ENCODE measurements at places on chromosomes 4 and X. TPM values are rescaled to one million over a fixed set of nuclear protein-coding genes. Genes with fewer than 3 reads are reported as not detected.
A peak's percentile ranks its signal among the peaks of the same experiment; 100 is the strongest.

- DNase-seq, result no peak
Measured at GRCh38 chrX:50613846-50614245, 143.2 kb upstream of the DGKK start.

GRCh38 chr4:62118558-62118957, 918.4 kb downstream of the ADGRL3 start:
- DNase-seq, result no peak

GRCh38 chr4:11720292-11720691, 291.6 kb upstream of the HS3ST1 start:
- peak; percentile 4 for DNase-seq

GRCh38 chr4:183366206-183366835, 44.1 kb upstream of the CLDN24 start:
- no peak for DNase-seq

DNA sequence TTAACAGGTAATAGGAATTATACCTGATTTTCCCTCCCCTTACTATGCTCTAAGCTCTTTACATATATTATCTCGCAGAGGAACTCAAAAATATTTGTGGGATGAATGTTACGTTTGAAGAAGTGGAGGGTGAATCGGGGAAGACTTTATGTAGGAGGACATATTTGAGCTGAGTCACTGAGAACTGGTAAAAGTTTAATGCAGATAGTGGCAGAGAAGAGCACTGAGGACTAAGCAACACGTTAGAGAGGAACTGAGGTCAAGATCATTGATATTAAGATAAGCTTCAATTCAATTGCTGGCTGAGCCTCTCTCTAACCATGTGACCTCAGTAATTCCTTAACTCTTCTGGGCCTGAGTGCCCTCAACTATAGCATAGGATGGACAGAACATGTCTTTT, 26.4 kb upstream of the ELOVL6 start:
- no peak for DNase-seq

DNA sequence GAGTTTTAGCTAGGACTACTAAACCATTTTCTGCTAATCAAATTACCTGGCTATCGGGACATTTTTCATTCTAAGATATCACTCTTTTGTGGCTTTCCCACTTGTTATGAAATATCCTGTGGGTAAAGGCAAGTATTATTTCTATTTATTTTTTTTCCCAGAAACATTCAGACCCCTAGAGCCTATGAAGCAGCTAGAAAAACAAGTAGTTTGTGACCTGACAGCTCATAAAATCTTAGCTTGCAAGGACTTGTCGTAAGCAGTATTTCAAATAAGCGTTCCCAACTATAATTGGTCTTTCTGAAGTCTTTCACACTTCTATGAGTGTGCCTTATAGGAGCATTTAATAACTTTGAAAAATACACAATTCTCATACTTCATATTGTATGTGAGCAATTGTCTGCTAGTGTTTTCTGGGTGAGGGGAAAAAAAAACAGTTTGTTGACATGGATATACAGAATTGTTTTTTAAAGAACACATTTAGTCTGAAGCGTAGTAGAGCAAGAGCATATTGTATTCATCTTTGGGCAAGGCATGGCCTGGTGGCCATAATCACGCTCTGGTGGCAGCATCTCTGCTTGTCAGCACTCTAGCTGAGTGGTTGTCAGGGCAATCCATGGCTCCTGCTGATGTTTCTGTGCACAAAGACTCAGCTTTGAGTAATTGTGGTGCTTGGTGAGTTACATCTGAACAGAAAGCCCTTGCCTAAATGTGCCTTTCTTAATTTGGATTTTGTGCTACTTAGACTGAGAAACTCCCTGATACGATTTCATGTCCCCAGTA, 2.6 kb downstream of the MCUB start:
- no peak for DNase-seq

- no peak for DNase-seq
Measured at GRCh38 chr4:38989487-38989886, 42.7 kb downstream of the TMEM156 start.

ARHGAP6 gene
- polyA plus RNA-seq, result 9.3 TPM

MAGED4 gene
- 29.4 TPM for polyA plus RNA-seq

RBMXL3 gene
- polyA plus RNA-seq, result not detected

ALB gene
- polyA plus RNA-seq, result 0.96 TPM

PROM1 gene
- 56.0 TPM for polyA plus RNA-seq
